ENCODE measurements at places on chromosomes 12 and 14.

DNA sequence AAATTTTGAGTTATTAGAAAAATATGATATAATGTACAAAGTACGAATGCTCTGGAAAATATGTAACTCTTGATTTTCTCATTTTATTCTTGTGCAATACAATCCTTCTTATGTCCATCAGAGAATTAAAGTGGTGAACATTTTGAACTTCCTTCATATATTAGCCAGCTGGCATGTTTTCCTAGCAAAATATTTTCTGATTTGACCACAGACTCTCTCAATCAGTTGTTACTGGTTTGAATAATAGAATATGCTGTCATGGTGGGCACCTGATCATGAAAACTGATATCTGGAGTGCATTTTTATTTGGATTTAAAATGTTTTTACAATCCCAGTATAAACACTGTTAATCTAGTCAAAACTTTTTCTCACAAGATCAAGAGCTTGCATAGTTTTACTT, 24.2 kb downstream of the PARPBP start:
- DNase-seq: no peak

- DNase-seq: no peak
These were observed 47.0 kb upstream of the PLBD1 start for GRCh38 chr12:14614704-14615121.

DNA sequence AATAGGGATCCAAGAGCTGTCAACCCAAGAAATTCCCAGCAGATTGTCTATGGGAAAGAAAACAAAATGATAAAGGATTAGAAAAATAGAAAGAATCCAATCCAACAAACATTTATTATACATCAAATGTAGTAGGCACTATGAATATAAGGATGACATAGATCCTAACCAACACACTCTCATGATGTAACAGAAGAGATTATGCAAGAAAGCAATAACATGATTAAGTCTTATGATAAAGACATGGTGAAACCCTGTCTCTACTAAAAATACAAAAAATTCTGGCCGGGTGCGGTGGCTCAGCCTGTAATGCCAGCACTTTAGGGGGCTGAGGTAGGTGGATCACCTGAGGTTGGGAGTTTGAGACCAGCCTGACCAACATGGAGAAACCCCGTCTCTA, 2.7 kb downstream of the MED6 start:
- no peak for DNase-seq

DNA sequence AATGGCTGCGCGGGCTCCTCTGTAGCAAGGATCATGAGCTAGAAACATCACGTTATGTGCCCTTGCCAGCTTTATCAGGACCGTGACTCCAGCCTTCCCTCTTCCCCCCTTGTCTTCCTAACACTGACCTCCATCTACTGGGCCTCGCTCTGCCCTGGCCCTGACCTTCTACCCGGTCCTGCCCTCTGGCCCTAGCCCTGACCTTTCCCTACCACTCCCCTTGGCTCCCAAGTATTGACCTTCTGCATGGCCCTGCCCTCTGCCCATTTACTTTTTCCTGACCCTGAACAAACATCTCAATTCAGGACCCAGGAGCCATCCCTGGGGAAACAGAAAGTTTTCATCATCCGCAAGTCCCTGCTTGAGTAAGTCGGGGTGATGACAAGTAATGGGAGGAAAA, 2.0 kb downstream of the SOAT2 start:
- no peak for DNase-seq

Data from CD4-positive, alpha-beta T cell treated with Interleukin-2 at 100 ng/mL for 4 hours (primary cell).